ENCODE measurements at places on chromosomes 3 and 15.

DNA sequence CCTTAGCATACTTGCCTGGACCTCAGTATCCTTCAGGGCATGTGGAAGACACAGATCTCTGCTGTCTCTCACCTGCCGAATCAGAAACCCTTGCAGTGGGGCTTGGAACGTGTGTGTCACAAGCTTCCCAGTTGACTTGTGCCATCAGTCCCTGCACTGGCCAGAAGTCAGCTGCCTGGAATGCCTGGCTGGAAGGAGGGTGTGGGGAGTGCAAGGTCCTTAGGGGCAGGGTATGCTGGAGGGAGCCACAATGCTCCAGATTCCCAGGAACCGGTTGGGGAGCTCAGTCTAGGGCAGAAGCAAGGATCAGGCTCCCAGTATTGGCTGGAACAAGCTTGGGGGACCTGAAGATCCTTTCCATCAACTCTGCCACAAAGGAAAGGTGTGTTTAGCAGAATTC, 27.1 kb downstream of the SPSB4 start:
- no peak for DNase-seq

- no peak for DNase-seq
Observed at GRCh38 chr3:8069471-8069870, 432.2 kb upstream of the LMCD1 start.

- DNase-seq = no peak
Observed at GRCh38 chr3:183151821-183152351, 10.6 kb downstream of the LAMP3 start.

DNA sequence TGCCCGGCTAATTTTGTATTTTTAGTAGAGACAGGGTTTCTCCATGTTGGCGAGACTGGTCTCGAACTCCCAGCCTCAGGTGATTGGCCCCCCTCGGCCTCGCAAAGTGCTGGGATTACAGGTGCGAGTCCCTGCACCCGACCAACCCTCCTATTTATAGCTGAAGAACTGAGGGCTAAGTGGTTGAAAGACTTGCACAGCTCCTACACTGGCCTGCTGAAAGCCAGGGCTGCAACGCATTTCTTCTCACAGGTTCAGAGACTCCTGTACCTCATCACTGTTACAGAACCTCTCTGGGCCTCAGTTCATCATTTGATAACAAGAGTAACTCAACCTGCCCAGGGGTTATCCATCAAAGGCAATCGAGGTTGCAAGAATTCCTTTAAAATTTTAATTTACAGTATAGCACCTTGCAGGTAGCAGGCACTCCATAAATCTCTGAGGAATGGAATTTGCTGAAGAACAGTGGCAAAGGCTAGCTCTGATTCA, 626.5 kb upstream of the TBL1XR1 start:
- no peak for DNase-seq

DNA sequence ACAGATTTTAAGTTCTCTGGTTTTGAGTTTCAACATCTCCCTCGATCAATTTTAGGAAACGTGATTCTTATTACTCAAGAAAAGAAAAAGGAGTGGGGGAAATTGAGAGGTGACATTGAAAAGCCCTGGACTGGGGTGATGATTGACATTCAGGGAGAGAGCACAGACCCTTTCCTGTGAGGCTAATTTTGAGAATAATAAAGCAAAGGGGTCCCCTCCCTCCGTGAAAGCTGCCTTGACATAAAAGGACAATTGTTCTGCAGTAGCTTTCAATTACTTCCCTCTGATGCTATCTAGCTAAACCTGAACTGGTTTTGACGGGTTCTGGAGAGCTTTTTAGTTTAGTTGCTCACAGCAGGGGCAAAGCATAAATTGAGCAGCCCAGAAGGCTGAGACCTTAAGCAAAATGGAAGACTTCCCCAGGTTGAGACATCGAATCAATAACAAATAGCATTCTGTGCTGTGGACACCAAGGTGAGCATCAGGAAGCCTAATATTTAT, 14.4 kb upstream of the CMTM8 start:
- DNase-seq = no peak

- peak; percentile 29 for DNase-seq
Observed at GRCh38 chr15:39156646-39157250, 424.1 kb upstream of the THBS1 start.

DNA sequence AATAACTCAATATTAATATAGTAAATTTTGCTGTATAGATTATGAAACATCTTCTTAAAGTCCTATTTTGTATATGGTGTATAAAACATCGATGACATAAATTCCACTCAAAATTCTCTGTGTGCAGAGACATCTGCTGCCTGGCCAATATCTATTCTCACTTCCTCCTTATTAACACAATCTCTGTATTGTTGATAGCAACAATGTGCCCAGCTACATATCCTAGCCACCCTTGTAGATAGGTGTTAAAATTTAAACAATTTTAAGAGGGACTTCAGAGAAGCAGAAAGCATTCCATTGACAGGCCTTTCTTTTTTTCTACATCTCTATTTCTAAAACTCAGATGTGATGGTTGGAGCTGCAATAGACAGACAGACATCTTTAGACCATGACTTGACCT, 72.3 kb downstream of the FGF12 start:
- DNase-seq = no peak

GRCh38 chr3:153254361-153254760, 92.3 kb downstream of the RAP2B start:
- no peak for DNase-seq

DNA sequence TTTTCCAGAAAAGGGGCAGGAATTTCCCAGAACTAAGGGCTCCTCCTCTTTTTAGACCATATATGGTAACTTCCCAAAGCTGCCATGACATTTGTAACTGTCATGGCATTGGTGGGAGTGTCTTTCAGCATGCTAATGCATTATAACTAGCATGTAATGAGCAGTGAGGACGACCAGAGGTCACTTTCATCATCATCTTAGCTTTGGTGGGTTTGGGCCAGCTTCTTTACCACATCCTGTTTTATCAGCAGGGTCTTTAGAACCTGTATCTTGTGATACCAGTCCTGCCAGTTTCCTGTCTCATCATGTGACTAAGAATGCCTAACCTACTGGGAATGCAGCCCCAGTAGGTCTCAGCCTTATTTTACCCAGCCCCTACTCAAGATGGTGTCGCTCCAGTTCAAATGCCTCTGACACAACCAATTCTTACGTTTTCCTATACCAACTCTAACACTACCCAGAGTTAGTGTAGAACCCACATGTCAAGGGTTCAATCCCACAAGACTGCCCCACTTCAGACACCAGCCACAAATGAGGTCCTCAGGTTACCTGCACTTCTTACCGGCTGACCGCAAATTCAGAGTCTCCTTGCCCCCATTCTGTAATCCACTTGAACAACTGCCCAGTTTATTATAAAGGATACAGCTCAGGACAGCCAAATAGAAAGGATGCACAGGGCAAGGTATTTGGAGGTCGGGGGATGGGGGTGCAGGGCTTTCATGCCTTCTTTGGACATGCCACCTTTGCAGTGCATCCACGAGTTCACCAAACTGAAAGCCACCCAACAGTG, 17.7 kb downstream of the FOXB1 start:
- DNase-seq = no peak

DNA sequence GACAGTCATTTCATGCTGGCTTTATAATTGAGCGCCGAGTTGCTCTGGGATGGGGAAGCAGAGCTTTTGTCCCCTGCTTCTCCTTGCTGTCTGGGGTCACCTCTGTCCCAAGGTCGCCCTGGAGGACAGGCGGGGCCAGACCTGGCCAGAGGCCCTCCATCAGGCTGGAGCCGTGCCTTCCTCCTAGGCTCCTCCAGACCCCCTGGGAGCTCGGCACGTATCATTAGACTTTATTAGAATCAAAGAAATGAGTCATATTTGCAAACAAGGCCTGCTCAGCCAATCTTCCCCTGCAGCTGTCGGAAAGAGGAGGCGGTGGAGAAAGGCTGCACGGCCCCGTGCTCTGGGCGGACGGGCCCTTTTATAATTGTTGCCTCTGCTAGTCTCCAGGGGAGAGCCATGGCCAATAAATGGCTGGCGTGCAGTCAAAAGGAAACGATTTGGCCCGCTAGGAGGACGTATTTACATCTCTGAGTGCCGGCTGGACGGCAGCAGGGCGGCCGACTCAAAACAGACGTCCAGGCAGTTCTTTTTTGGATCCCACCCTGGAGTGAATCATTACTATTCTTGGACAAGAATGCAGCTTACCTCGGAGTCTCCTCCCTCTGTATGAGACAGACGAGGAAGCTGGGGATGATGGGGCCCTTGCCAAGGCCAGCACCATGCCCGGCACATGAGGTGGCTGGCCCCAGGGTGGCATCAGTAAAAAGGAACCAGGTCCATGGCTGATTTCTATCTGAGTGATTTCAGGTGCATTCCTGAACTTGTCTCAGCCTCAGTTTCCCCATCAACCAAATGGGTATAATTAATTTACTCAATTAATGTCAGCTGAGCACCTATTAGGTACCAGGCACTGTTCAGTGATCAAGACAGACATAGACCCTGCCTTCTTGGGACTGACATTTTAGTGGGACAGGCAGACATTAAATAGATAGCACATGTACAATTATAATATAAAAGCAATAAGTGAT, 50.6 kb downstream of the SLC6A6 start:
- DNase-seq = peak; percentile 92

GRCh38 chr3:149599236-149599635, 58.6 kb downstream of the WWTR1 start:
- no peak for DNase-seq

- no peak for DNase-seq
Observed at GRCh38 chr3:96994988-96995387, 180.6 kb downstream of the EPHA6 start.

GRCh38 chr3:77348244-77348855, 308.5 kb downstream of the ROBO2 start:
- no peak for DNase-seq

DNA sequence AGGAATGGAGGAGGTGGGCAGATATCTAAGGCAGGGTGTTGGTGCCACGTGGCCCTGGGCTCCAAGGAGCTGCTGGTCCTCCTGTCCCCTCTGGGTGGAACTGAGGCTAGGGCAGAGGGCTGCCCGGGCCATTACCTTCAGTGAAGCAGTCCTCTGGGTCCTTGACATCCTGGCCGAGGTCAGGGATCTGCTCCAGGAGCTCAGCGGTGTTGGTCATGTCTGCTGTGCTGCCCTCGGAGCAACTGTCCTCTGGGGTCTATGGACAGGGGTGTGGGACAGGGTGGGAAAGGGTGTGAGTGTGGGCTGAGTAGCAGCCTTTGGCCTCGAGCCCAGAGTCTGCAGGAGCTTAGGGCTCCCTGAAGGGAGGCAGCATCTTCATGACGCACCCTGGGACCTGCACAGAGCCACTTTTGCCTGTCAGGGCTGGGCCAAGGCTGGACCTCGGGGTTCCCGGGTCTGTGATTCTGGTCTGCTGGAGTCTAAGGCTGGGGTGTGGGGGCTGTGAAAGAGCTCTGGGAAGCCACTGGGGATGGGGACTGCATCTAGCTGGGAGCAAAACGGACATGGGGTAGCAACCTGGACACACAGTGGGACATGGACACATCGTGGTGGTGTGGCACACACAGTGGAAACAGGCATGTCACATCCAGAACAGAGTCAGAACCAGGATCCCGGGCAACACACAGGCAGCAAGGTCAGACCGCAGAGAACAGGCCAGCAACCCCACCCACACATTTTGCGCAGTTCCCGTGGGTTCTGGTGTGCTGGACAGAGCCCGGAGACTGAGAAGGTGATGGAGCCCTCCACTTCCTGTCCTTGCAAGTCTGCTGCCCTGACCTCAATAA, 72.7 kb downstream of the SCN5A start:
- DNase-seq = no peak

DNA sequence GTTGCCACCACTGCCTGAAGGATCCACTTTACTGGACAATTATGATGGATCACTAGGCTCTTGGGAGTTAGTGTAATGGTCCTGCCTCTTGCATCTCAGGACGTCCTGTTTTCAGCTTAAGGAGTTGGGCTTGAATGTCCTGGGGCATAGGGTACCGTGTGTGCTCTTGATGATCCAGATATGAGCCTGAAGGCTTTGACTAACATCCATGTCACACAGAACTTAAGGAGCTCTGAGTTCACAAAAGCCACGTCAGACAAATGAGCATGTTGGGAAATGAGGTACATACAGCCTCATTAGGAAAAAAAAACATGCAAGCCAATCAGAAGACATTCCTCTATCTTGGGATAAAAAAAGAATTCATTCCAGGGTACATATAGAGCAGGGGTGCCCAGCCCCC, 40.8 kb downstream of the CA12 start:
- no peak for DNase-seq

DNA sequence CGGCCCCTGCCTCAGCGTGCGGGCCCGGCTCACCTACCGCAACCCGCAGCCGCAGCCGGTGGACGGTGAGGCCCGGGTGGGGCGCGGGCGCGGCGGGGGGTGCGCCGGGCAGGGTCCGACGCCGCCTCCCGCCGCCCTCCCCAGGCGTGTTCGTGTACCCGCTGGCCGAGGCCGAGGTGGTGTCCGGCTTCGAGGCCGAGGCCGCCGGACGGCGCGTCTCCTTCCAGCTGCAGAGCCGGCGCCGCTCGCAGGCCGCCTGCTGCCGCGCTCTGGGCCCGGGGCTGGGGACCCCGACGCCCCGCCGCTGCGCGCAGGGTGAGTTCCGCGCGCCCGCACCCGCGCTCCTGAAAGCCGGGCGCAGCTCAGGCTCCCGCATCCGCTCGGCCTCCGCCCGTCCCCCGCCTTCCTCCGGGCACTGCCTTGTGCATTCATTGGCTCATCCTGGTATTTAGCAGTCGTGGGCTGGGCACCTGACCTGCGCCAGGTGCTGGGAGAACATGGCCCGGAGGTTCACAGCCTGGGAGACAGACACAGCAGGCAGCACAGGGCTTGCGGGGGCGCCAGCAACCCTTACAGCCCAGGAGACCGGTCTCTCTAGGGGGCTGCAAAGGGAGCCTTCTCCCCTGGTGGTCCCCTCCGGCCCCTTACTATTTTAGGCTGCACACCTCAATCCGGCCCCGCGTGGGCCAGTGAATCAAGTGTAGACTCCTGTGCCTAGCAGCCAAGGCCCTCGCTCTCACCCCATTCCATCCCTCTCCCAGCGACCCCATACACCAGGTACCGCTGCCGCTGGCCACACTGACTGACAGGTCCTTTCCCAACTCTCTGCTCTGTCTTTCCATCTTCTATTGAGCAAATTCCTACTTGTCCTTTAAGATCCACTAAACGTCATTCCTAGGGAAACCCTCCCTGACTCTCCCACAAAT, 1.5 kb downstream of the VWA5B2 start:
- DNase-seq = no peak

DNA sequence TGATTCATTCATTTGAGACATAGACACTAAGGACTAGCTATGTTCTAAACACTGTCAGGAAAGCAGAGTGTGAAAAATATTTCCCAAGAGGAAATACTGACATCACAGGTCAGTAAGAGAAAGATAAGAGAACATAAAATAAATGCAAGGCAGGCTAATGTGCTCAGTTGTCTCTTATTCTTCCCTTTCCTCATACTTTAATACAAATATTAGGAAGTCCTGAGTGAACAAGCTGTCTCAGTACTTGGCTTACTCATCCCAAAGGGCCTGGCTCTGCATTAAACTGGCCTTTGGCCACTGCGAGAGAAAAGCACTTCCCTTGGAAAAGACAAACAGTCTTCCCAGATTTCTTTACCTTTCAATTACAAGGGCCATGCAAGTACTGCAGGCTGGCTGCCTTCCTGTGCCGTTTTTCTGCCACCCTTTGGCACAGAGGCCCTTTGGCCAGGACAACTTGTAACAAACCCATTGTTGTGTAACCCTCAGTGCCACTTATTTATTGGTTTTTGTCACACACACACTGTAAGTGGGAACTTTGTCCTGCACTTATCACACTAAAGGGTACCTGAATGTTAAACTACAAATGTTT, 31.7 kb downstream of the EDC3 start:
- peak; percentile 39 for DNase-seq

All from AG20443 (cell line).